ENCODE measurements at places on chromosomes 11 and 22. TPM values are rescaled to one million over a fixed set of nuclear protein-coding genes. Genes with fewer than 3 reads are reported as not detected.

DNA sequence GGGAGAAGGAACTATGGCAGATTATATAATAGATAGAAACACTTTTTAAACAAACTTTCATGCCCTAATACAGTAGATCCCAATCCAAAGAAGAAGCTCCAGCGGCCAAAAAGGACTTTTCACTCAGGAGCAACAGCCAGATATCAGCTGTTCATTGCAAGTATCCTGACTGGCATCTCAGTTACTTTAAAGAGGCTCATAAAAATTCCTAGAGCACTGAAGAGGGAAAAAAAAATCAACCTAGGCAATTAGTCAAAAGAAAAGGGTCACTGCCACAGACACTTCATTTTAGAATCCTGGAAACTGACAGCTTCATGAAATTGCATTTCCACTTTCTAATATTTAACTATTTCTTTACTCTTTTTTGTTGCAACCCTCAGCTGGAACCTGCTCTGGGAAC is 170.6 kb upstream of the SOX6 start:
- DNase-seq, result no peak

- DNase-seq, result no peak
Measured at GRCh38 chr11:107184986-107185385, 166.7 kb upstream of the GUCY1A2 start.

GRCh38 chr22:48864748-48865147 is 962.9 kb downstream of the BRD1 start:
- peak; percentile 40 for DNase-seq

DNA sequence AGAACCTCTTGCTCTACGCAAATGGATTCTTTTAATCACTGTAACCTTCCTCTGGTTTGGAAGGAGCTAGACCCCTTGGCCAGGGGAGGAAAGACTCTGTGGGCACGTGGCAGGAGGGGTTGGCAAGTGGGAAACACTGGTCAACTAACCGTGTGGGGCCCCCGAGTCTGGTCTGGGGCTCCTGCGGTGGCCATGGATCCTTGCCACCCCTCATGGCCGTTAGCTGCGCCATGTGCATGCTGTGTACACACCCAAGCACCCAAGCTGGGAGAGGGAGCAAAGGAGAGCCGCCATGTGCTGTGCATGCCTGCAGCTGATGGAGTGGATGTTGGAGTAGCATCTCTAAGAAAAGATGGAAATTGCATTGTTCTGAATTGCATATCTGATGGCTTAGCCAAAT is 730.6 kb downstream of the FAM181B start:
- DNase-seq, result no peak

GRCh38 chr11:100691896-100692653 is 5.0 kb downstream of the ARHGAP42 start:
- DNase-seq, result no peak

DNA sequence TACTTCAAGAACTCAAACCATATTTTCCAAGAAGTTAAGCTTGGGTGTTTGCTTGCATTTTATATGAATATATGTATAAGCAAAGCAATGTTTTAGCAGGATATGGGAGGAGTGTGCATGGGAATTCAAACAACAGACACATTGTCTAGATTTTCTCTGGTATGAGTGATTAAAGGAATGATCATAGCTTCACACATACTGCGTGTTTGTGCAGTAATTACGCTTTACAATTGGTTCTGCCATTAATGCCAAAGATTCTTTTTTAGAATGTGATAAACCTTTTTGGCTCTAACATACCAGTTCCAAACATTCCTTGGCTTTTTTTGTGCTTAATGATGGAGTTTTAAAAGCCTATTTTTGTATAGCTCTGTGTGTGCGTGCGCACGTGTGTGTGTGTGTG is 54.0 kb downstream of the CCDC34 start:
- no peak for DNase-seq

- DNase-seq, result no peak
Measured at GRCh38 chr11:19537803-19538453, 174.7 kb upstream of the NAV2 start.

Gene GAS2
- total RNA-seq, result 0.52 TPM

- DNase-seq, result no peak
Measured at GRCh38 chr22:44782363-44782963, 30.1 kb downstream of the ARHGAP8 start.

Gene APOL5
- not detected for total RNA-seq

DNA sequence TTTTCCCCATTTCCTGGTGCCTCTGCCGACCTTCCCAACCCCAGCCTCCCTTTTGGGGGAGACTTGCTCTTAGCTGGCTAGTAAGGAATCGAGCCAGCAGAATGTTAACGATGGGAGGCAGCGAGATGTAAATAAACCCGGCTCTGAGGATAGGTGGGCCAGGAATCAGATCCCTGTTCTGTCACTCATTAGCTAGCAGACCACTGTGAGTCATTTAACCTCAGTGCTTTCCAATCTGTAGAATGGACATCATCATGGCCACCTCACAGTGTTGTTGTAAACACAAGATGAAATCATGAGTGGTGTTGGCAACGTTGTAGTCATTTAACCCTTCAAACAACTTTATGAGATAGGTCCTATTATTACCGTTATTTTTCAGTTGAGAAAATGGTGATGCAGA is 208.6 kb downstream of the KIRREL3 start:
- no peak for DNase-seq

Data from aorta (tissue), 5 donors.